ENCODE measurements at places on chromosomes 1 and 21.

DNA sequence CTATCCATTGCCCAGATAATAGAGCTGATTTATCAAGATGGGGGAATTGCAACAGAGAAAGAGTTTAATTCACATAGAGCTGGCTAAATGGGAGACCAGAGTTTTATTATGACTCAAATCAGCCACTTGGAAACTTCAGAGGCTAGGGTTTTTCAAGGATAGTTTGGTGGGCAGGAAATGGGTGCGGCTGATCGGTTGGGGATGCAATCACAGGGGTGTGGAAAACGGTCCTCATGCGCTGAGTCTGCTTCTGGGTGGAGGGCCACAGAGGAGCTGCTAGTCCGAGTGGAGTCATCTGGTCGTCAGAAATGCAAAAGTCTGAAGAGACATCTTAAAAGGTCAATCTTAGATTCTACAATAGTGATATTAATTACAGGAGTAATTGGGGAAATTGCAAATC is 32.0 kb upstream of the FAM89A start:
- DNase-seq, result no peak

DNA sequence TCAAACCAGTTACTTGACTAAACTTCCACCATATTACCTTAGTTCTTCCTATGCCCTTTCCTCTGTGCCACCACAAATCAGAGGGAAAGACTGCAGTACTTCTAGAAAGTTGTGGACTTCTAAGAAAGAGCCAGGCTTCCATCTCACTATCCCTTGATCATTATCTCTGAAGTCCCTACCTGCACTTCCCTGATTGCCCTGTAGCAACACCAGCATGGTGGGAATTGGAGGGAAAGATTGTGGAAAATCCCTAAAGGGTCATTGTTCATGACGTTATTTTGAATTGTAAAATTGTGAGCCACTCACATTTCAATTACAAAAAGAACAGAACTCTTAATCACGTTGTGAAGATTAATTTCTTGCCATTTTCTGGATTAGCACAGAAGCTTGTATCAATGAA is 23.4 kb upstream of the KIAA1614 start:
- no peak for DNase-seq

DNA sequence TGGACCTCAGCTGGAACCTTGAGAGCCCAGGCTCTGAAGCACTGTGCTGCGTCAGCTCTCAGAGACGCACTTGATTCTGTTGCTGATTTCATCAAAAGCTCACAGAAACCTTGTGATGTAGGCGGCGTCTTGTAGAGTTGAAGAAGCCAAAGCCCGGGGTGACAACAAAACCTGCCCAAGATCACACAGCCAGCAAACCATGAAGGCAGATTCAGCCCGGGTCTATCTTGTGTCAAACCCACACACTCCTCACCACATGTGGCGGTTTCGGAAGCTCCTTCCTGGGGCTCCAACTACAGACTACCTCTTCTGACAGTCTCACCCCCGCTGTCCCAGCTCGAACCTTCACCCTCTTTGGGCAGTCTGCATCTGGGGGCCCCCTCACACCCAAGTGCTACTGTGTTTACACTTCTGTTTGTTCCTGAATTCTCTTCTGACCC is 50.4 kb downstream of the TENT5C start:
- peak; percentile 44 for DNase-seq

DNA sequence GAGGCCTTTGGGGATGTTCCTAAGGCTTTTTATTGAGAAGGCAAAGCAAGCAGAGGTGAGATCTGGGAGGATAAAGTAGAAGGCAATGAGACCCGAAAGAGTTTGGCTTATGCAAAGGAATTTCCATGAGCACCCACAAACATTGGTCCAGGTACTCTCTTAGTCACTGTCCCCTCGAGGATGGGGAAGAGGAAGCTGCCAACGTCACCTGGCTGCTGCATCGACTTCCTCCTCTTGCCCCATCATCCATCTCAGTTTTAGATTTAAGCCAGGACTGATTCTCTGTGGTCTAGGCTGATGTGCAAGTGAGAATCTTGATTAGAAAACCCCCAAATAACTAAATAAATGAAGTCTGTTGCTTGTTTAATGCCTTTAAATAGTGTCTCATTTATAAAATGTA is 28.7 kb downstream of the RUNX1 start:
- no peak for DNase-seq

DNA sequence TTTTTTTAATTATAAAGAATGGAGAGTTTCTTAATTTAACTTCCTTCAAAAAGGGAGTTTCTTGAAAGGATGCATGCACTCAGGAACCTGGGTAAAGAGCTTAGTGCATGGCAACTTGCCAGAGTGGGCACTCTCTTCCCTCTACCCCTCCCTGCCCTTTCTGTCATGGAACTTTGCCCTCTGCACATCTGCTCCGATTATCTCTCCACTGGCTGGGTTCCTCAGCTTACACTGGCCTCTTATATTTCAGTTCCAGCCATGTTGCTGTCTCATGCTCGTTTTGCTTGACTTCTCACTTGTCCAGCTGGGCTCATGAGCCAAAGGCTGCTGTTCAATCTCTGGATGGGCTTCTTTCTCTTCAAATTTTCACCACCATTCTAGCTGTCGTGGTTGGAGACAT is 87.0 kb downstream of the NCAM2 start:
- no peak for DNase-seq

- no peak for DNase-seq
These were observed 235.2 kb upstream of the IRF2BP2 start for GRCh38 chr1:234845097-234845660.

- DNase-seq, result no peak
These were observed 96.7 kb downstream of the DYRK1A start for GRCh38 chr21:37463083-37463801.

DNA sequence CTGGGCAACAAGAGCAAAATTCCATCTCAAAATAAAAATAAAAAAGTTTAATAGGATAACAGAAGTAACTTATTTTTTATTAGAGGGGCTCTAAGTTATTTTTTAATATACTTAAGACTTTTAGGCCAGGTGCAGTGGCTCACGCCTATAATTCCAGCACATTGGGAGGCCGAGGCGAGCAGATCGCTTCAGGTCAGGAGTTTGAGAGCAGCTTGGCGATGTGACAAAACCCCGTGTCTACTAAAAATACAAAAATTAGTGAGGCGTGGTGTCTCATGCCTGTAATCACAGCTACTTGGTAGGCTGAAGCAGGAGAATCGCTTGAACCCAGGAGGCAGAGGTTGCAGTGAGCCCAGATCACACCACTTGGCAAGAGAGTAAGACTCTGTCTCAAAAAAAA is 180.5 kb upstream of the NR5A2 start:
- DNase-seq, result no peak

DNA sequence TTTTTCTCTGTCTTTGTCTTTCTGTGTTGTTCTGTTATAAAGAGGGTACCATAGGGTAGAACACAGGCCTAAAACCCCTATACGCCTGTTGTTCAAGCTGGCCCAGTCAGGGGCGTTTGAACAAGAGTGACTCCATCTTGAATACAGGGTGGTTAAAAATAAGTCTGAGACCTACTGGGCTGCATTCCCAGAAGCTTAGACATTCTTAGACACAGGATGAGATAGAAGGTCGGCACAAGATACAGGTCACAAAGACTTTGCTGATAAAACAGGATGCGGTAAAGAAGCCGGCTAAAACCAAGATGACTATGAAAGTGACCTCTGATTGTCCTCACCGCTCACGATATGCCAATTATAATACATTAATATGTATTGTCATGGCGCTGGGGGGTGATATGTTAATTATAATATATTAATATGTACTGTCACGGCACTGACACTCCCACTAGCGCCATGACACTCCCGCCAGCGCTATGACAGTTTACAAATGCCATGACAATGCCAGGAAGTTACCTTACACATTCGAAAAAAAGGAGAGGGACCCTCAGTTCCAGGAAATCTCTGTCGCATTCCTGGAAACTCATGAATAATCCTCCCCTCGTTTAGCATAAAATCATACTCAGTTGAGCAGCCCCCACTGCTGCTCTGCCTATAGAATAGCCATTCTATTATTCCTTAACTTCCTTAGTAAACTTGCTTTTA is 58.5 kb upstream of the KLHDC7A start:
- DNase-seq, result no peak

DNA sequence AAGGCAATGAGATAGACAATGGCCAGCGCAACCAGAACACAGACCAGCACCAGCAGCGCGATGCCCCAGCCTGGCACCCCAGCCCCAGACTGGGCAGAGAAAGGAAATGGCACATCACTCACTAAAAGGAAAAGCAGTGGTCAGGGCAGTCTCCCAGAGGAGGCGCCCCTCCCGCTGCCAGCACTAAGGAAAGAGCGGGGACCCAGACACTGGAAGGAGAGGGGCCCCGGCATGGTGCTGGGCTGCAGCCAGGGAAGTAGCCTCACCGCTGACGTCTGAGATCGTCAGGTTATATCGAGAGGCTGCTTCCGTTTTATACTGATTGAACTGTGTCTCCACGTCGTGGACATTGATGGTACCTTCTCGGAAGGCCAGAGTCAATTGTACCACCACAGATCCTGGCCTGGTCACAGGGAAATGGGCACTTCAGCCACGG is 13.8 kb downstream of the TRIM46 start:
- no peak for DNase-seq

GRCh38 chr1:207830788-207831187 is 78.9 kb downstream of the CD46 start:
- no peak for DNase-seq

DNA sequence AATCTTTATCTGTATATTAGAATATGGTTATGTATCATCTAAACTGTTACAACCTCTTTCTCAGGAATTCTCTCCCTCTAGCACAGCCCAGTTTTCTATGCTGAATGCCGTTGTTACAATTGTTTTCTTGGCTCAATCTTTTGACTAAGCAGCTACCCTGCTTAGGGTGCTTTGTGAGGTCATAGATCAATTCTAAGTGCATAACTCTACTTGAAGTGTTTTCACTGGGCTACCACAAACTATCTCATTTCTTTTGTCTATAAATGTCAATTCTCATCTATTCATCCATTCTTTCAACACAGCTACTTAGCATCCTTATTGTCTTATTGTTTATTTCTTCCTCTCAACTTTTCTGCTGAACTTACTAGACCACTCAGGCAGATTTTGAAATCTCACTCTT is 77.1 kb downstream of the CEP350 start:
- no peak for DNase-seq

DNA sequence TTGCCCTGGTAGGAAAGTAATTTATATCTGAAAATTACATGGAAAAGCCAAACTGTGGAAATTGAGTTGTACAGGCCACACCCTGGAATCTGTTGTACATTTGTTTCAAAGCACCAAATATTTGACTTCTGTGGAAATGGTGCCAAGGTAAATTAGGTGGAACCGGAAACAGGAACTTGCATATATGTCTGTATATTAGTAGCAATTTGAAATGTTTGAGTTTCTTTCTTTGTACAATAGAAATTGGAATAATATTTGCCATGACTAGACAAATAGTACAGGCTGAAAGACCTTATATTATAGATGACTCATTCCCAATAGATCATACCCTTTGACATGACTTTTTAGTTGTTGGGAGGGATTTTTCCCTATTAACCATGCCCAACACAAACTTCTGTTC is 10.5 kb upstream of the TAF1A start:
- no peak for DNase-seq
